ENCODE measurements at places on chromosomes 5 and 9.

DNA sequence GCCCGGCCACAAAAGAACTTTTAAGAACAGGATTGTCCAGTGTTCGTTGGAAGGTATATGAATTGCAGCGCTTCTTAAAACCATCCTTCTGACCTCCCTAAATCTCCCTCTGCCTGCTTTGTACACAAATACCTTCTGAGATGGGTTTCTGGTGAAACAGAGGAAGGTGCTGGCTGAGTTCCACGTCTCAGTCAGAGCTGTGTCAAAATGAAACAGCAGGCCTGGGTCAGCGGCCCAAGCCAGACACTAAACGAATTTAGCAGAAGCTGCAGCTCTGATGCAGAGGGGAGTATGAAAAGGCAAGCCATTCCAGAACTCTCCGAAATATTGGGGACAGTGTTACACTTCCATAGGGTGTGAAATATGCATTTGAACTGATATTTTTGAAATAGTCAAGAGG, 37.8 kb upstream of the CRB2 start:
- no peak for DNase-seq

- DNase-seq, result no peak
These were observed 49.3 kb downstream of the COL15A1 start for GRCh38 chr9:98992885-98993569.

DNA sequence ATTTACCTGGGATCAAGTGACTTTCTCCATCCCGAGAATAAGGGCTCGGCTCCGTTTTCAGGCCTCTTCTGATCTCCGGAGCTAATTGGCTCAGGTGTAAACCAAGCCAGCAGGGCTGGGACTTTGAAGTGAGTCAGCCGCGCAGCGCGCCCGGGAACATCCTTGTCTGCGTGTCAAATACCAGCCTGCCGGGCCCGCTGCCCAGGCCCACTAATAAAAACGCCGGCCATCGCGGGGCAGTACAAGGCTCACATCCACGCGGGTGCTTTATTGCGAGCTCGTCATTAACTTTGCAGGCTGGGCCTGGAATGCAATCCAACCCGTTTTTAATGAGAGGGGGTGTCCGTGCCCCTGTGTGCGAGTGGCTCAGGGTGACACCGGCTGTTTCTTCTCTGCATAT, 416.8 kb downstream of the IRX2 start:
- DNase-seq, result no peak

- DNase-seq, result no peak
These were observed 336.8 kb upstream of the RFX3 start for GRCh38 chr9:3862561-3862960.

DNA sequence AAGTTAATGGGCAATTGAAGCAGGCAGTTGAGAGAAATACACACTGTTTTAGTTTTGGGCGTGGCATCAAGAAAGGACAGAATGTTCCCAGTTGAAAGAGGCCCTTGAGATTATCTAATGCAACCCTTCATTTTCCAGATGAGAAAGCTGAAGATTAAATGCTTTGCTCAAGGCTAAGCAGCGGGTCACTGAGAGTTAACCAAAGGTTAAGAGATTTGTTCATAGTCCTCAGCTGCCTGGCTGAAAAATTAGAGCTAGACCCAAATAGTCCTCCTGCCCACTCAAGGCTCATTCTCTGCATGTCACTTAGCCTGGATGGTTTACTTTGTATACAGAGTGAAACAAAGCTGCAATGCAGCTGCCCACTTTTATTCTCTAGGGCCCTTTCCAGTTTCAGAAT, 46.7 kb upstream of the MAMDC2 start:
- no peak for DNase-seq

- no peak for DNase-seq
These were observed 150.6 kb downstream of the PRR16 start for GRCh38 chr5:120614531-120615180.

DNA sequence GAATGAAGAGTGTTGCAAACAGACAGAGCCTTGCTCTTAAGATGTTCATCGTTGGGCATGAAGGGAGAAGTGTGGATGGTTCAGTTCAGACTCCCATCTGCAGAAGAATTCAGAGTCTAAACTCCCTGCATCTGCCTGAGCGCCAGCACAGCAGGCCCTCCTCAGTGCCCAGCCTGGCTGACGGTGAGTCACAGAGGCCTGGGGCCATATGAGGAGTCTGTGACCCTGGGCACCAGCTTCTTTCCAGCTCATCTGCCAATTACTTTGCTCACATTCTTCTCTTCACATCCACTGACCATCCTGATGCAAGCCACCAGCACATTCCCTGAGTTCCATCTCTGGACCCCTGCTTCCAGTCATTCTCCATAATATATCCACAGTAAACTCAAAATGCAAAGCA, 401.1 kb upstream of the TRPC7 start:
- no peak for DNase-seq

- DNase-seq, result no peak
These were observed 14.2 kb upstream of the LARP1 start for GRCh38 chr5:154740957-154741356.

DNA sequence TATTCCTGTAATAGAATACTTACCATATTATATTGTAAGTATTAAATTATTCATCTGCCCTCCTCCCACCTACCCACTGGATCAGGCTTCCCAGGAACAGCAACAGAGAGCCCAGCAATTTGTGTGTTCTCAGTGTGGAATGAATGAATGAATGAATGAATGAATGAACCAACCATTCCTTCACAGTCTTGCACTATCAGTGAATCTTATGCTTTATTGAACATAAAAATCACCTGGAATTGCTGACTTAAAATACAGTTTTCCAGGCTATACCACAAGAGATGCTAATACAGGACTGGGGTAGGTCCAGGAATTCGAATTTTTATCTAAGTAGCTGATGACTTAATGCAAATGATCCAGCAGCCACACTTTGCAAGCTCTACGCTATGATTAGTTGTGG, 51.6 kb downstream of the DOCK8 start:
- no peak for DNase-seq

DNA sequence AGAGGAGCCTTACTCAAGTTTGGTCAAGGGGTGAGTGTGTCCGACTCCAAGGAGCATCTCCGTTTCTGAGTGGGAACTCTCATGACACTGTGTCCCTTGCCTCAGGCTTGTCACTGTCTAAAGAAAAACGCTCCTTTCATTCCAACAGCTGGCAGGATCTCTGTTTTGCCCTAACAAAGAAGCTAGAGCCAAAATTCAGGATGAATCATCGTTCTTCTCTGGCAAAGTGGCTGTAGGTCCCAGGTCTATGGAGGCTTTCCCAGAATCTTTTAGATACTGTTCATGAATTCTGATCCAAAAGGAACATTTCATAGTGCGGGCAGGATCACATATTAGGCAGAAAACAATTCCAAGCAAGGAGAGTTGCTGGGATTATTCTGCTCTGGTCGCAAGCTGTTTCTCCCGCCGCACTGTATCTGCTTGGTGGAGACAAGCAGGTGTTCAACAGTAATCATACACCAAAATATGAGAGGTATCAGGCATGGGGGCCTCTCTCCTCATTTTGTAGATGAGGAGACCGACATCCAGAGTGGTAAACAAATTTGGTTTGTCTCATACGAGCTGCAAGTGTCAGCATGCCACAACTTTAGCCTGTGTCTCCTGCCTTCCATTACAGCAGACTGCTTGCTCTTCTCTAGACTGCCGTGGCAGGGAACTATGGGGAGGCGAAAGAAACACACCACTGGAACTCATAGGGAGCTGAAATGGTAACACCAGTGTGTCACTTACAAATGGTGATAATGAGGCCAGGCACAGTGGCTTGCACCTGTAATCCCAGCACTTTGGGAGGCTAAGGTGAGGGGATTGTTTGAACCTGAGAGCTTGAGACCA, 72.6 kb downstream of the ENTREP1 start:
- DNase-seq, result no peak

GRCh38 chr5:30401479-30402058, 791.9 kb upstream of the CDH6 start:
- peak; percentile 7 for DNase-seq

DNA sequence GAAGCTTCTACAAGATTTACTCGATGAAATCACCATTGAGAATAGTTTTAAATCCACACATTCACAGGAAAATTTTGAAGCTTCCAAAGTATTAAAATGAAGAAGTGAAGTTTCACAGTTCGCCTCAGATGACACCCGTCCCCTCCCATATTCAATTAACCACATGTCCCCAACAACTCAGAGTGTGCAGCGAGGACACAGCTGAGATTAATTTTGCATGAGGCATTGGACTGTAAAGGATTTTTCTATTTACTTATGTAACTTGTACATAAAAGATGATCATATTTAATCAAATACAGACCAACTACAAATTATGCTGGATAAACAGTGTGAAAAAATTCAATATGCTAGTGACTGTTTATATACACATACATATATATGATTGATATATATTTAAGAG, 84.7 kb upstream of the OLFM1 start:
- no peak for DNase-seq

GRCh38 chr5:61679562-61679961, 347.5 kb downstream of the ZSWIM6 start:
- no peak for DNase-seq

DNA sequence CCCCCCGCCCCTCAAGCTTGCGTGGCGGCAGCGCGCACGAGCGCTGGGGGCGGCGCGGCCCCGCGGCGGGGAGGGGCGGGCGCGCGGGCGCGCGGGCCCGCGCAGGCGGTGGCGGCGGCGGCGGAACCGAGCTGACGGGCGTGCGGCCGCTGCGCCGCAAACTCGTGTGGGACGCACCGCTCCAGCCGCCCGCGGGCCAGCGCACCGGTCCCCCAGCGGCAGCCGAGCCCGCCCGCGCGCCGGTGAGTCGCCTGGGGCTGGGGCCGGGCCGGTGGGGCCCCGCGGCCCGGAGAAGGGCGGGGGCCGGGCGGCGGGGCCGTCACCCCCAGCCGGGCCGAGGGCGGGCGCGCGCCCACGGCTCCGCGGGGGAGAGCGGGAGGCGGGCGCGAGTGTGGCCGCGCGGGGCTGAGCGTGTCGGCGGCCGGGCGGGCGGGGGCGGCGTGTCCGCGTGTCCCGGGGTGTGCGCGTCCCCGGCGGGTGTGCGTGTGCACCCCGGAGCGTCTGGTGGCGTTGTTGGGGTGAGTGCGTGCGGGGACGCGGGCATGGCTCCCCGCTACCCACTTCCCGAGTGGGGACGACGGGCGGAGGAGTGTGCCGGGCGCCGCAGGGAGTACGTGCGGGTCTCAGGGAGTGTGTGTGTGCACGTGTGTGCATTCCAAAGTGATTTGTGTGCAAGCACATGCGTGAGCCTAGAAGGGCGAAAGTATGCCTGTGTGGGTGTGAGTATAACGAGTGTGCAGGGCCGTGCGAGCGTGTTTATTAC, at the start of gene NEK6:
NEK6 (plus strand) TSS at position 106 of the 763 bp plus-strand sequence. CDS start 44,016 bp downstream, outside the sequence.
- DNase-seq, result no peak

DNA sequence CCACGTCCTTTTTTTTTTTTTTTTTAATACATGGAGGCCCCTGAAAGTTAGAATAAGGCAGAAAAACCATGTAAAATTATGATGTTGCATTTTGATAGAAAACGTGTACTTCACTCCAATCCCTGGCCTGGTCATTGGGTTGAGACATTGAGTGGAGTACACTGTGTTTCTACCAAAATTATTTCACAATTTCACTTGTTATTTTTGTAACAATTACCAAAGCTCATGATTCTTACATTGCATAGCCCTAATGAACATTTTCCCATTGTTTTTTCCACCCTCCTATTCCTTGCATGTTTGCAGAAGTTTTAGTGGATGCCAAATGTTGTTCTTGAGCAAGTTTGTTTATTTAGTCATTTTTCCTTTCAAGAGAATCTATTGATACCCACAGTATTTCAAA, 21.9 kb downstream of the MAMDC2 start:
- DNase-seq, result no peak

DNA sequence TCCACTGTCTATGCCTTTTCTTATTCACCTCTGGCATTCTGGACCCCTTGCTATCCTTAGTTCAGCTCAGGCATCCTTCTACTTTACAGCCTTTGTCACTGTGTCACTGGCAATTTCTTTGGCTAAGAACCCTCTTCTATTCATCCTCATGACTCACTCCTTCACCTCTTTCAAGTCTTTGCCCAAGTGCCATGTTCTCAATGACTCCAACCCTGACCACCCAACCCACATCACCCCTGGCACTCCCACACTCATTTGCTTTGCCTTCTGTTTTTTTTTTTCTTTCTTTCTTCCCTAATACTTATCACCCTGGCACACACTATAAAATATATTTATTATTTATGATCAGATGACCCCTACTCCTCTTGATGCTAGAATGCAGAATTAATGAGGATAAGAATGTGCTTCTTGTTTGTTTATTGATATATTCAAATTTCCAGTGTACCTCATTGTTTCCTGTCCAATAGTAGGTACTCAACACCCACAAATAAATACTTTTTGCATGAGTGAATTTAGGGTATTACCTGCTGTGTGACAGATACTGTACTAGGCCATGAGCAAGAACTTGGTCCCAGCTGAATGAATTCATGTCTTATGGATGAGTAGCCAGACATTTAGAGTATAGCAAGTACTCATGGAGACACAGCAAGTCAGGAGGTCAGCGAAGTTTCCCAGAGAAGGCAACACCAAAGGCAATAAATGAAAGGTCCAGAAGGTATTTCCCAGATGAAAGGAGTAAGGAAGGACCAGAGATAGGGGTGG, 236.1 kb downstream of the PAPPA start:
- DNase-seq, result no peak

- no peak for DNase-seq
These were observed 861 bp downstream of the NTRK2 start for GRCh38 chr9:84670138-84671041.

DNA sequence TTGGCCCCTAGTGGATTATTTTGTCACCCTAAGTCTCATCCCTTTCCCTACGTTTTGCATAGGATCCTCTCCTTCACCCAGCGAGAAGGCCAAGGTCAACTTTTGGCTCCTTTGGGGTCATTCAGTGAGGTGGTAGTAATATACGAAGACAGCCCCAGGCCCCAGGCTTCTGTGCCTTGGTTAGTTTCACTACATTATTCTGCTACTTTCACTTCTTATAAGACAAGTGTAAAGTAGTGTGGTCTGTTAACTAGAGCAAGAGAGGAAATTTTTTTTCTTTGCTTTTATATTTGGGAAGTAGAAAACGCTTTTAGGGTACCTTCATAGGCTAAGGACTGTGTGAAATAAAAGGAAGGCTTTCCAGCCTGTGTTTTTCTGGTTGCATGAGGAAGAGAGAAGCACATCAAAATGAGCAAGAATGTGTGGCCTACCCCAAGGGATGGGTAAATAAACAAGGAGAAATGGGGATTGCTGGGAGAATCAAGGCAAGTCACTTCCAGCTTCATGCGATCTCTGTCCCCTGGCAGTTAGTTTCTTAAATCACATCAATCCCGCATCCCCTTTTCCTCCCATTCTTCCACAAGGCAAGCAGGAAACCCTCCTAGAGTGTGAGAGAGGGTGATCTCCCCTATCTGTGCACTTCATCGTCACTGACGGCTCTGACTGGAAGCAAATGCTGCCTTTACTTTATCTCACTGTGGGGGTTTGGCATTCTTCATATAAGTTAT, 677.0 kb upstream of the WWC1 start:
- DNase-seq, result no peak

DNA sequence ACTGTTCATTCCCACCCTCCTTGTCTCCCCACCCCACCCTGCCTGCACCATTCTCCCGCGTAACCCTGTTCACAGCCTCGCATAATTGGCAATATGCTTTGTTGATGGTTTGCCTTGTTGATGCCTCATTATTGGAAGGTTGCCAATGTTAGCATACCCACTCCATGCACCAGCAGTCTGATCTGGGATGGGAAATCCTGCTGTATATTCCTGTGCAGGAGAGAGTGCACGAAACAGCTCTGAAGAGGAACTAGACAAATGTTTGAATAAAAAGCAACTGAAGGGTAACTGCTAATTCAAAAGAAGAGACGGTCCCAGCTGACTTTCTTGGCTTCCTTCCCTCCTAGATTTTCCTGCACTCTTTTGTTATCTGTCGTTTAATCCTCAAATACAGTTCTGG, 271.7 kb upstream of the TLE4 start:
- no peak for DNase-seq

Measured in AG04450 (cell line).